ENCODE measurements at places on chromosomes 3 and 15. TPM values are rescaled to one million over a fixed set of nuclear protein-coding genes. Genes with fewer than 3 reads are reported as not detected.

GRCh38 chr3:167941234-167941995, 154.3 kb downstream of the GOLIM4 start:
- DNase-seq = peak; percentile 25

DNA sequence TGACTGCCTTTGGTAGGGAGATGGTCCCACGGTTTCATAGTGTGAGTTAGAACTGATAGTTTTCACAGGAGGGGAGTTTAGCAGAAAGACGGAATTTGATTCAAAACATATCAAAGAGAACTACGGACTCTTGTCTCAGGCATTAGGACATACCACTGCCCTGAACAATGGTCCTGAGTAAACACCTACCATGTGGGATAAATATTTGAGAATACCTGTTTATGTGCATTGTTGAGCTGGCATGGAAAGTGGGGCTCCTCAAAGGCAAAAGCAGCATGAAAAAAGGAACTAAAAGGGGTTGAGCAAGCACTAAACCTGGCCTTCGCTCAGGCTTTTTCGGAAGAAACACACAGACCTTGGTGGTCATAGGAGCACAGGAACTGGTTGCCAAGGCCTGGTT, 144.4 kb downstream of the ZNF621 start:
- no peak for DNase-seq

DNA sequence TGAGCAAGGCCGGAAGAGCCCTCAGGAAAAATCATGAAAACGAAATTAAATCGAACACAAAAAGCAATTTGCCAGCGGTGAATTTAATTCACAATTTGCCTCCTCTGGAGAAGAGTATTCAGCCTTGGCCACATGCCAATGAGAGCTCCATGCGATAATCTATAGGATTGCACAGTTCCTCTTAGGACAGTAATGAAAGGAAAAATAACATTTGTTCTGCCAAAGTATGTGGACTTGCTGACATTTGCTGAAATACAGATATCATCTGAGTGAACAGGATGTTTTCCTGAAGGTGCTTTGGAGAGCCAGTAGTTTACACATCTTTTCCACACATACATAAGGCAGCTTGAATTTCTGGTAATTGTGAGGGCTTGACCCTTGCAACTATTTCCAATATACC, 188.6 kb upstream of the PDZRN3 start:
- DNase-seq = peak; percentile 79

DNA sequence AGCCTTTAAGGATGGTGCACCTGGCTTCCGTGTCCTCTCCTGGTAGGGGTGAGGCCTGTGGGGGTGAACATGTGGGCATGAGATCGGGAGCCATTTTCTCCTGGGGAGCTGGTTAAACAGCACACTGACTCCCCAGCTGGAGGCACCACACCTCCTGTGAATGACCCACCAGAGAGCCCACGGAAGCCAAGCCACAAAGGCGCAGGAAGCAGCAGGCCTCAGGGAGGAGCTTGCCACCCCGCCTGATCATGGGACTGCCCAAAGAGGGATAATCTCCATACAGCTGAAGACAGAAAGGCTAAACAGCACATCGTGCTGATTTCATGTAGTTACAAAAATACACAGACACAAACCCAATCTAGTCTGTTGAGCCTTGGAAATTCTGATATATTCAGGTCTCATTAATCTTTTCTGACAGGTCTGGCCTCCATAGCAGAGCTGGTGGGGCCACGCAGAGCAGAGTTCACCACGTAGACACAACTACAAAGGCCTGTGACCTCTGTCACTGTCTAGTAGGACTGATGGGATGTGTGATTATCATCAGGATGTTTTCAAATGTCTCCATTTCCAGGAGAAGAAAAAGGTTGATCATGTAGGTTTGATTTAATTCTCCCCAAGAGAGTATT, 75.2 kb downstream of the DUT start:
- no peak for DNase-seq

- peak; percentile 9 for DNase-seq
Measured at GRCh38 chr15:55789066-55789660, 46.2 kb upstream of the PRTG start.

DNA sequence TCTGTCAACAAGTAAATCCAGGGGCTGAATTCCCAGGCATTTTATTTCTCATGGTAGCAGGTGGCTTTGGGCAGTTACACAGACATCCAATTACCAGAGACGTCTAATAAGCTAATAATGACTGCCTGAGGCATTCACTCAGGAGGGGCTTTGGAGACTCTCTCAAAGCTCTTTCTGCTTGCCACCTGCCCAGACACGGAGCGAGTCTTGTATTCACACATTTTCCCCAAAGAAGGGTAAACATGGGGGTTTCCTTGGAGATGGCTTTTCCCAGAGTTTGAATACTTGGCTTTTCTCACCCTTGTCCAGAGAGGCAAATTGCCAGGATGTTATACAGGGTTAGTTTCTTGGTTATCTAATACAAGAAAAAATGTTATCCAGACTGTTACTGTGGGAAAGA, 132.6 kb downstream of the DIPK2A start:
- DNase-seq = no peak

DNA sequence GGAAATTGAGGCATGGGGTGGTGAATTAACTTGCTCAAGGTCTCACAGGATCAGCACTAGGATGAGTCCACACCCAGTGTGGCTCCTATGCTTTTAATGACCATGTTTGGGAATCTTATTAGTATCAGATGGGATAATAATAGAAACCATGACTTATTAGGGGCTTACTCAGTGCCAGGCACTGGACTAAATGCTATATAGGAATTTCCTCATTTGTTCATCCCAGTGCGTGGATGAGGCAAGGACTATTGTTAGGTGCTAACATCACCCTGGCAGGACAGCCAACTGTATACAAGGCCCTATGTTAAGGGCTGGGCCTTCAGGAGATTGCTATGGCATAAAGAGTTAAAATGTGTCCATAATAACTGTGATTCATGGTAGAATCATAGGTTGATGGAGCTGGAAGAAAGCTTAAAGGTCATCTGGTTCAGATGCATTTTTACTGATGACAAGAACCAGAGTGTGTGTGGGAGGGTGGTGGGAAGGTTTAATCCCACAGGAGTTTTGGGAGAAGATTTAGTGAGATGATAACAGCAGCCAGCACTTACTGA, 4.7 kb upstream of the FEM1B start:
- DNase-seq = no peak

DNA sequence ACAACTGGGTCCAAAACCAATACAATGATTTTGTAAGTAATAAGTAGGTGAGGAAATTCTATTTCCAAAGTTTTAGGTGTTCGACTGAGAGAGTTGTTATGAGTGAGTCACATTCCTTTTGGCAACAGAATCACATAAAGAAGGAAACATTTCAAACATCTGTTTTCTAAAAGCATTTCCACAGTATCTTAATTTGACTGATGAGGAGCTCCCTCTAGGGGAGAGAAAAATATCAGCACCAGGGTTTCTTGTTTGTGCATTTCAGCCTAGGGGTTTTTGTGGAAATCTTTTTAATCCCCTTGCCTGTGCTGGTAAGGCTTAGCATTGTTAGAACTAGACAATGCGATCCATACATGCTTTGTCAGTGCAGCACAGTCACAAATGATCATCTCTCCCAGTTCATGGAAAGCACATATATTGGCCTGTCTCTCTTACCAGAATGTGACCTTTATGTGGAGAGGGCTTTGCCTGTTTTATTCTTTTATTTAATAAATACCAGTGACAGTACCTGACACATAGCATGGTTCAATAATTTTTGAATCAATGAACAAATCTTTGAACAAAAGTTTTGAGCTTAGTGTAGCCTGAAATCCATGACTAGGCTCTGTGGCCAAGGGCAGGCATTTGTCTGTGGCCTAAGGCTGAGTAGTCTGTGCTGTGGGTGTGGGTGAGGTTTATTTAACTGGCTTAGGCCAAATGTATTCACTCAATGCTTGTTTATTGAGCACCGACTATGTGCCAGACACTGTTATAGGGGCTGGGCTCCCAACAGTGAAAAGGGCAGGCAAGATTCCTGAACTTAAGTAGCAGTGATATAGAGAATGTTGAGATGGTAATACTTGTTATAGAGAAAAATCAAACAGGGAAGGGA, 21.1 kb upstream of the IQCF6 start:
- DNase-seq = peak; percentile 69

DNA sequence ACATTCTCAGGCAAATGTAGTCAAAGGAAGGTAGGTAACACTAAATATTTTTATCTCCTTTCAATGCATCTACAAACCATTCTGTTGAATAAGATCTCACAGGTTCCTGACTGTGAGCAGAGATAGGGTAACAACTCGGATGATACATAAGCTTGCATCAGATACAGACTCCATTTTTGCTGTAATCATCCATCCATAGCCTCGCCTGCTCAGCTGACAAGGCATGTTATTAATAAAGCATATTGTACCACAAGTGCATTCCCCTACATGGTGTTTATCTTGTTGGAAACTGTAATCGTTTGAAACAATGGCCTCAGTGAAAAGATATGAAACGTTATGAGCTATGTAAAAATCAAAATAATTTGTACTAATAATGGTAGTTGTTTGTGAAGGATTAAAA, 35.4 kb upstream of the TCF12 start:
- DNase-seq = no peak

- DNase-seq = no peak
Measured at GRCh38 chr3:13508496-13508895, 28.4 kb downstream of the HDAC11 start.

- peak; percentile 82 for DNase-seq
Measured at GRCh38 chr15:38996111-38996631, 431.6 kb upstream of the RASGRP1 start.

DNA sequence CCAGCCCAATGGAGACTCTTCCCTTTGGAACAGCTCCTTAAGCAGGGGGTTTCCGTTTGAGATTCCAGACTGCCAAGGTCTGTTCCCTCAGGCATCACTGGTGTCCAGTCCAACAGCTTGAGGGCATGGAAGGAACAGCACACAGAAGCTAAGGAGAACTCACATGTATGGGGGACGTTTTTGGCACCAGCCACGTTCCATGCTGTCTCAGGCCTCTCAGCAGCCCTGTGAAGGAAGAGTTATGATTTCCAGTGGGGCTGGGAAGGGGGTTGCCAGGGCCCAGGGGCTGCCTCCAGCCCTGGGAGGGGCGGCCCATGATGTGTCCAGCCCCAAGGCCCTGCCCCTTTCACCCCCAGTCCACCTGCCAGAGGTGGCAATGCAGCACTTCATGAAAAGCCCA, 7.5 kb upstream of the RHO start:
- DNase-seq = no peak

DNA sequence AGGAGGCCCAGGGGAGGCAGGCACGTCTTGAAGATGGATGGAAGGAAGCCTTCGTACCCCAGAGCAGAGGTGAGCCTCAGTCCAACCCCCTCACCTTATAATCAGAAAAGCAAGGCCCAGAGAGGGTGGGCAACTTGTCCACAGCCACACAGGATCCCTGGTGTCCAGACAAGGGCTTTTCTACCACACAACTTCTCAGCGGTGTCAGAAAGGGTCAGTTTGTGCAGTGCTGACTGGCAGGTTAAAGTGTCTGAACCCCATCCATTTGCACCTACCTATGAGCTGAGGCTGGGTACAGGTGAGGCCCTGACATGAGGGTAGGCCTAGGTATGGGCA, 8.6 kb downstream of the IGDCC3 start:
- DNase-seq = no peak

GRCh38 chr15:36117296-36117787, 462.1 kb upstream of the CDIN1 start:
- DNase-seq = no peak

DNA sequence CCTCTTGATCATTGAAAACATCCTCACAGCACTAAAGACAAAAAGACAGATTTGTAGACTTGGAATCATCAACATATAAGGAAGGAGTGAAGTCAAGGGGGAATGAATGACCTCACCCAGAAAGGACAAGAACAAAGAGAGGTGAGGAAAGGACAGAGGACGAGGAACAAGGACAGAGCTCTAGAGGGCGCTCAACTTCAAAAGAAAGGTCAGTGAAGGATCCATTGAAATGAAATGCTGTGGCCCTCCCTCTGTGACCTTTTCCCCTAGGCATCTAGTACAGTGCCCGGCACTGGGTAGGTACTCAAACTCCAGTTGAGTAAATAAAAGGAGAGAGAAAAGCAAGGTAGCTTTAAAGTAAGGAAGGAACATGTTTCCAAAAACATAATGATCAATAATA, 2.6 kb downstream of the ATP8B4 start:
- DNase-seq = no peak

DNA sequence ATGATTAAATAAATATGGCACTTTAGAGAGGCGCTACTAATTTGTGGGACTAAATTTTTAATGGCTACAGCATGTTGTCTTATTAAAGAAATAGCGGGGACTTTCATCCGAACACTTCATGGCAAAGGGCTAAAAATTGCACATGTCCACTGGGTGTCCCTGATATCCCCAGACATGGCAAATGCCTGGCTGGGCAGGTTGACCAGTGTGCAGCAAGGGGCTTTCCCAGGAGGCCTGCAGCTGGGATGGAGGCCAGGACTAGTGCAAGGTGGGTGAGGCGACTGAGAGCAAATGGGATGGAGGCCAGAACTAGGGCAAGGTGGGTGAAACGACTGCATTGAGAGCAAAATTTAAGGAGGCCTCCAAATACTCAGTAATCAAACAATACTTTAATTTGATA, 167.4 kb upstream of the SMAD3 start:
- DNase-seq = no peak

KLHDC8B gene
- 78.3 TPM for total RNA-seq

ITPKA gene
- 0.25 TPM for total RNA-seq

FLNB gene
- total RNA-seq = 366 TPM

KIF23 gene
- total RNA-seq = 20.4 TPM

PTX3 gene
- 219 TPM for total RNA-seq

FSTL1 gene
- total RNA-seq = 95.3 TPM

CBLB gene
- 9.1 TPM for total RNA-seq

CGNL1 gene
- 25.7 TPM for total RNA-seq

Measured in dermis microvascular lymphatic vessel endothelial cell (primary cell).